ENCODE measurements at places on chromosomes 12 and 14.

GRCh38 chr14:96962337-96962736 is 165.2 kb downstream of the VRK1 start:
- no peak for DNase-seq

- DNase-seq, result peak; percentile 38
Observed at GRCh38 chr12:71045781-71046180, 112.0 kb downstream of the TSPAN8 start.

DNA sequence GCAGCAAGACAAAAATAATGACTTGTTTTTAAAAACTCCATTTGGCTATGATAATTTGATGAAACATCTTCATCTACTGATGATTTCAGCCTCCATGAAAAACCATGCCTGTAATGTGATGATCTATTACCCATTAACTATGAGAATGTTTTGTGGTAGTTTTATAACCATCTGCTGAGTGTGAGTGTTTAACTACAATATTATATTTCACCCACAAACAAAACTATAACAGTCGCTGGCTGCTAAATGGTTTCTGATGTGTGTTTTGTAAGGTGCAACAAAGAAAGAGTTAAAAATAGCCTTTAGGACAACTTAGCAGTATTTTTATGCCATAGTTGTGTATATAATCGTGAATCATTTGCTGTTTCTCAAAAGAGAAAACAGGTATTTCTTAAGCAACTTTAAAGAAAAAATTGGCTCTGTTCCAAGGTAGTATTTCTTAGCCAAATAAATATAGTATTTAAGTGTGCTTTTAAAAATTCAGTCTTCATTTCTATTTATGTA is 4.9 kb downstream of the PTHLH start:
- DNase-seq, result no peak

GRCh38 chr12:6033546-6033945 is 88.5 kb upstream of the ANO2 start:
- DNase-seq, result no peak

GRCh38 chr14:73567951-73568885 is 795 bp upstream of the ACOT2 start:
- DNase-seq, result peak; percentile 52

DNA sequence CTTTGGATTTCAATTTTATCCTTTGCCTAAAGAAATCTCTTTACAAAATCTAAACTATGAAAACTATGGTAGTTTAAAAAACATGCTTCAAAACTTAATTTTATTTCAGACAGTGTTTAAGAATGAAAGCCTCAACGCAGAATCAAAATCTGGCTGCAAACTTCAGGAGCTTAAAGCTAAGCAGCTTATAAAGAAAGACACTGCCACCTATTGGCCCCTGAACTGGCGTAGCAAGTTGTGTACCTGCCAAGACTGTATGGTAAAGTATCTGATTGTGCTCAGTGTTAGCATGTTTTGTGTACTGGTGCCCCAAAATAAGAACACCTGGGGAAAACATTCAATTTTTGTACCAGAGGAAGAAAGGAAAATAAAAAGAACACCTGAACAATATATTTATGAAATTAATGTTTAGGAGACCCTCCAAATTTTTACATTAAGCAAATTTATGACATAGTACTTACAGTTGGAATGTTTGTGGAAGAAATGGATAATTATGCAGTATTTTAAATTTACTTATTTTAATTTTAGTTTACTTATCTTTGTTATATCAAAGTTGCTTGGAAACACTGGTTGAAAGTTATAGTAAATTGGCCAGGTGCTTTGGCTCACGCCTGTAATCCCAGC is 12.2 kb downstream of the UBR7 start:
- peak; percentile 73 for DNase-seq

DNA sequence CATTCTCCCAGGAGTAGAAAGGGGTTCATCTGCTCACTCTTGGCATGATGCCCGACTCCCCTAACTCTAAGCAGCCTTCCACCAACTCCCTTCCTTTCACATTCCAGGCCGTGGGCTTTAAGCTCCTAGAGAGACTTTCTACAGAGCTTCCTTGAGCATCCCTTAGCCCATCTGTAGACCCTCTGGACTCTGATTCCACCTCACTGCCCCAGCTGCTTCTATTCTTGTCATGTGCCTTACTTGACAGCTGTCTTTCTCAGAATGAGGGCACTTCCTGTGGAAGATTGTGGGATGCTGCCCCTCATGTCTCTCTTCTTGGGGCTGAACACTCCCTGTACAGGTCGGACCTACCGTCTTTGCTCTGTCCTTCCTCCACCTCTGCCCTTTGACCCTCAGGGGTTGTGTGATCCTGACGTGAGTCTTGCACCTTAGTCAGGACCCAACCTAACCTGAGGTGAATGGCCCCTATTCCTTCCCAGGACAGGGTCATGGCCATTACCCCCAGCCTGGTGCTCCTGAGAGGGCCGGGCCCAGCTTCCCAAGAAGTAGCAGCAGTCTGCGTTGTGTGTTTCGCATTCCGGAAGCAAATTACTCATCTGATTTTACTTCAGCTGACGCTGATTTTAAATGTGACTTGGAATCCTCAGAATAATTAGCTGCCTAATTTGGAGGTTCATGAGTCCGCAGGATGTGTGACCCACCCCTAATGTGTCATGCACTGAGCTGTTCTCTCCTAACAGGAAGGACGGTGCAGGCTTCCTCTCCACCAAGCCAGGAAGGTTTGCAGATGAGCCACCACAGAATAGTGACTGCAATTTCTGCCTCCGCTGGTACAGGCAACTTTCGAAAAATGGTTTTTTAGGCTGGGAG is 2.7 kb upstream of the GALNT6 start:
- peak; percentile 74 for DNase-seq

DNA sequence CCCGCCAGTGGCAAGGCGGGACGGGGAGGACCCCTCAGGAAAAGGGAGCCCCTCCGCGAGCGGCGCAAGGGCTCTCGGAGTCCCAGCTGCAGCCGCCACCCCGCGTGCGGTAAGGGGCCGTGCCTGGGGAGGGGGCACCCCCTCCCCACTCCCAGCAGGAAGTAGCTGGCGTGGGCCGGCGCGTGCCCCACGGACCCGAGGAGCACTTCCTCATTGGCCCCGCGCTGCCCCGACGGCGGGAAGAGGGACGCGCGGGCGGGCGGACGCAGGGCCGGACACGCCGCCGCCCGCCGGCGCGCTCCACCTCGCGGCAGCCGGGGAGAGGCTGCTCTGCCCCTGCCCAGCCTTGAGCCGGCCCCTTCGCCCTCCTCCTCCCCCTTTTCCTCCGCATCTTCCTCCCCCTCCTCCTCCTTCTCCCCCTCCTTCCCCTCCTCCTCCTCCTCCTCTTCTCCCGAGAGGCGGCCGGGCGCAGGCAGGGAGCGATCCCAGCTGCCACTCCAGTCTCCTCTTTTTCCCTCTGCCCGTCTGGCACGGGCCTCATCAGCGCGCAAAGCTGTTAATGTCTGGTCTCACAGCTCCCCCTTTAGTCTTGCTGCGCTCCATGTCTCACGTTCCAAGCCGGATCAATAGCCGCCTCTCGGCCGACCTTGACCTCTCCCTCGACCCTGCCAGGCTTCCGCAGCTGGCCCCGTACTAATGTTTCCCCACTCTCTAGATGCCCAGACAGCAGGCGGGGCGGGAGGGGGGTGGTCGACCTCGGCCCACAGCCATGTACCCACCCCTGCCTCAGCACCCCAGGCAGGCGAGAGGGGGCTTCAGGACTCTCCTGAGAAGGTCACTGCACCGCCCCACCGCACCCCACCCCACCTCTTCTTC is 2.6 kb upstream of the BCL11B start:
- DNase-seq, result peak; percentile 53

- peak; percentile 21 for DNase-seq
Observed at GRCh38 chr12:132143336-132144071, 615 bp downstream of the DDX51 start.

GRCh38 chr12:6867413-6868210 is at the start of gene TPI1:
Gene TPI1 (plus strand): TSS chr12:6867531. CDS start chr12:6867567, 36 bp downstream.
- DNase-seq, result peak; percentile 80

DNA sequence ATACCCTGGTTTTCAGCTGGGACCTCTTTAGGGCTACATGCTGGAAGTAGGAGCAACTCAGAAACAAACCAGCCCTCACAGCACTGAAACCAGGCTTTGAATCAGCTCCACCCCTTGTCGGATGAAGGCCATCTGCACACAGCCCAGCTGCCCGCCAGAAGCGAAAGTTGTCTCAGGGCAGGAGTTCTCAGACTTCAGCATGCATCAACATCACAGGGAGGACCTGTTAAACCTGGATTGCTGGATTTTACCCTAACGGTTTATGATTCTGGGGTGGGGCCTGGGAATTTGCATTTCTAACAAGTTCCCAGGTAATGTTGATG is 10.9 kb downstream of the SYNDIG1L start:
- no peak for DNase-seq

- no peak for DNase-seq
Observed at GRCh38 chr14:95015046-95015445, 142.3 kb downstream of the DICER1 start.

DNA sequence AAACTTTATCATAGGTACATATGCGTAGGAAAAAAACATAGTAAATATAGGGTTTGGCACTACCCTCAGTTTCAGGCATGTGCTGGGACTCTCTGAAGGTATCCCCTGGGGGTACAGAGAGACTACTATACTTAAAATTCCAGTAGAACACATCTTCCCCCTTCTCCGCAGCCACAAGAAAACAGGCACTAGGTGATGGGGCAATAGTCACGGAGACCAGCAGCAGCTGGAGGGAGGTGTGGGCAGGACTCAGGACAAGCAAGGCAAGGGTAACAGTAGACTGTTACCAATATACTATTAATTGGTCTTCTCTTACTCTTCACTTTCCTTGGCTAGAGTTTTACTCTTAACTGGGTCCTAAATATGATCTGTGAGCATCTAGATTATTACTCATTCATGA is 4.6 kb upstream of the PAPOLA start:
- DNase-seq, result no peak

- DNase-seq, result no peak
Observed at GRCh38 chr12:55686366-55687010, 21.2 kb downstream of the ITGA7 start.

DNA sequence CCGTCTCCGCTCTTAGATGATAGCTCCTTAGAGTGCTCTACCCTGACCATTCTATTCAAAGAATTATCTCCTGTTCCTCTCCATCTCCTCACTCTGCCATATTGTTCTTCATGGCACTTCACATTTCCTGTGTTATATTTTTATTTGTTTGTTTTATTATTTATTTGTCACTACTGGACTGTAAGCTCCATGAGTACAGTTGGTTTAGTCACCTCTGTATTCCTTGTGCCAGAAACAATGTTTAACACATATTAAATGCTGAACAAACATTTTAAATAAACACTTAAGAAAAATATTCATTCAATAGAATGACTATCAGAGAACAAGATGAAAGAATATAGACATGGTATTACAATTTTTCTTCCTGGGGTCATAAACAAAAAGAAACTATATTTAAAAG is 35.6 kb downstream of the KIAA0586 start:
- DNase-seq, result no peak

GRCh38 chr12:71682466-71682865 is 3.4 kb upstream of the TMEM19 start:
- no peak for DNase-seq

- DNase-seq, result no peak
Observed at GRCh38 chr14:52063052-52063462, 5.8 kb downstream of the NID2 start.

- DNase-seq, result no peak
Observed at GRCh38 chr12:118742431-118742830, 238.9 kb upstream of the SRRM4 start.

GRCh38 chr12:89528434-89528833 is 2.6 kb upstream of the POC1B start:
- no peak for DNase-seq

- no peak for DNase-seq
Observed at GRCh38 chr14:103908580-103908979, 19.7 kb upstream of the TDRD9 start.

DNA sequence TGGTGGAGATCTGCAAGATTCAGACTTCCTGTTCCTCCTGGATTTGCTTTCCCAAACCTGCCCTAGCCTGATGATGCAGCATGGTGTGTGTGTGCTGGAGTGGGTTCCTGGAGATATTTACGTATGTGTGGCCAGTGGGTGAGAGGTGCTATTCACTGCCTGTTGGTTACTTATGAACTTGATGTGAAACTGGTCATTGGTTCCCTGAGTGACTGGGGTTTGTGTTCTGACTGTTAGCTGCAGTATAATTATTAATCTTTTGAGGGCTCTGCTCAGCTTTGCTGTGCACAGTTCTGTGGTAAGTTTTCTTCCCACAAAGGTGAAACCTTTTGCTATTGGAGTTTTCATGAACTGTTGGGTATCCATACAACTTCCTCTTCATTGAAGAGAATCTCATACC is 541.8 kb upstream of the FBXO33 start:
- no peak for DNase-seq

- DNase-seq, result peak; percentile 46
Observed at GRCh38 chr14:103520657-103521437, 1.8 kb downstream of the CKB start.

DNA sequence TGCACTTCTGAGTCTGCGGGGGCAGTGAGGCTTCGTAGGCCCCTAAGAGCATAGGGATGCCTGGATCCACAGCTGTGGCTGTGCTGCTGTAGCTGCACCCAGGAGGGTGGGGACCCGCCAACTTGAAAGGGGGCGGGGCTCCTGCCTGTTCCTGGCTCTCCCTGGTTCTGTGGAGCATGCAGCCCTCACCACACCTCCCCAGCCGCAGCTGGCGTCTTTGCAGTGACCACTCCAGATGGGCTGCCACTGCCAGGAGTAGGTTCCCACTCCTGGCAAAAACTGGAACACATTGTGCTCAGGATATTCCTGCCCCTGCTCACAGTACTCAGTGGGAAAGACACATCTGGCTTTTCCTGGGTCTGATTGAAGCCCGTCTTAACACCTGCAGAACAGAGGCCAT is 35.8 kb downstream of the TIMELESS start:
- DNase-seq, result no peak

DNA sequence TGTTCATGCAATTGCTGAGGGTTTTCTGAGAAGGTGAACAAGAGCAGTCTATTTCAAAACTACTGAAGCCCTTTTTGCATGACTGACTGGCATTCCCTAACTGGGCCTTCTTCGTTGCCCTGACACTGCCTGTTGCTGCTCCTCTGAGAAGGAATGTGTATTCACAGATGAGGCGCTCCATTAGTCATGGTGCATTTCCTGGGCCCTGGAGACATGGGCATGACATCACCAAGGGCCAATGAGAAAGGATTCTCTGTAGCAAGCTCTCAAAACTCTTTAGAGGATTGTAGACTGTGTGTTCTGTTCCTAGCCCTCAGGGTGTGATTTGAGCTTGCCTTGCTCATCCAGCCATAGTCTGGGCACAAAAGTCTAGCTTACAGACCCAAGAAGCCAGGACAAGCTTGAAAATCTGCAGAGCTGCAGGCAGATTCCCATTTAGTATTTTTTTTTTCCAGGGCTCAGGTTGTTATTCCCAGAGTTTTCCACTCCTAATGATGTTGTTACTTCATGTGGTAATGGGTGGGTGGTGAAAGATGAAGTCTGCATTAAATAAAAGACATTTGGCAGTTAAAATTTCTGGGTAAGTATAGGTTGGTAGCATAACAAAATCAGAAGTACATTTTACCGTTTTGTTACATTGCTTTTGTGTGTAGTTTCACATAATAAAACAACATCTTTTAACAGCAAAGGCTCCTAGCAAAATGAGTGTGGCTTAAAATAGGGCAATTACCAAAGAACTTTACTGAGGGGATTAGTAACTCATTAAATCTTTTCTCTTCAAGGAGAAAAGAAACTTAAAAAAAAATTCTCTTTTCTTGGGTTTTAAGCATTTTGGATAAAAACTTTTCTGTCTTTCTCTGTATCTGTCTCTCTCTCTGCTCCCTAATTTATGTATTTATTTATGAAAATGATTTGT is 318.4 kb downstream of the RAD51B start:
- DNase-seq, result peak; percentile 100

GRCh38 chr12:93702707-93703315 is 25.6 kb downstream of the CRADD start:
- DNase-seq, result no peak
